Kidney (tissue), 22 donors: ENCODE measurements at places on chromosomes 12 and 14.

DNA sequence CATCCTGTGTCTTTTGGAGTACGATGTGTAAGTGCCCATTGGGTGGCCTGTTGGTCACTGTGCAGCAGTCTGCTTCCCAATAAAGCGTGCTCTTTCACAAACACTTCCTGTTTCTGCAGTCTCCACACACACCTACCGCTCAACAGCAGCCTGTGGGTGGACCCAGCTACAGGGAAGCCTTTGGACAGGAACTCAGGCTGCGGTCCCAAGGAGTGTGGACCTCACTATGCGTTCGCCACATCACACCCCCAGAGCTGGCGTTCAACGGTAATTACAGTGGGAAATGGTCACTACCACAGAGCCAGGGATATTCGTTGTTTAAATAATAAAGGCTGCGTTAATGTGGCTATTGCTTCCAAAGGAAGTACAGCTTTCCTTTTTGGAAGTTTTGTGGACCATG lies 16.2 kb downstream of the PSMC1 start:
- no peak for DNase-seq

- no peak for DNase-seq
These were observed 13.1 kb upstream of the MYL2 start for GRCh38 chr12:110933326-110933974.

DNA sequence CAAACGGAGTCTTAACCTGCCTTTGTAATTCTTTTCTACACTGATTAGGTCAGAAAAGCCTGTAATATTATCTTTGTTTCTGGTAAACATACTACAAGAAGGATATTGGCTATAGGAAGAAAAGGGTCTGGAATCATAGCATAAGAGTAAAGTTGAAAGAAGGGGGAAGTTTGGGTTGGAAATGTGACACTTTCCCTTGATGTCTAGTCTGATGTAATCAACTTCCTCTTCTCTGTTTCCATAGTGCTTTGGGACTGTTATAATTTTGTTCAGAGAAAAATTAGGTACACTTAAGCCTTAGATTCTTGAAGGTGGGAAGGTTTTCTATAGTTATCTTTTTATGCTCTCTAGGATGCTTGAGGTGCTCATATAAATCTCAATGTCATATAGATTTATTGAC lies 322.2 kb downstream of the AEBP2 start:
- DNase-seq, result no peak

DNA sequence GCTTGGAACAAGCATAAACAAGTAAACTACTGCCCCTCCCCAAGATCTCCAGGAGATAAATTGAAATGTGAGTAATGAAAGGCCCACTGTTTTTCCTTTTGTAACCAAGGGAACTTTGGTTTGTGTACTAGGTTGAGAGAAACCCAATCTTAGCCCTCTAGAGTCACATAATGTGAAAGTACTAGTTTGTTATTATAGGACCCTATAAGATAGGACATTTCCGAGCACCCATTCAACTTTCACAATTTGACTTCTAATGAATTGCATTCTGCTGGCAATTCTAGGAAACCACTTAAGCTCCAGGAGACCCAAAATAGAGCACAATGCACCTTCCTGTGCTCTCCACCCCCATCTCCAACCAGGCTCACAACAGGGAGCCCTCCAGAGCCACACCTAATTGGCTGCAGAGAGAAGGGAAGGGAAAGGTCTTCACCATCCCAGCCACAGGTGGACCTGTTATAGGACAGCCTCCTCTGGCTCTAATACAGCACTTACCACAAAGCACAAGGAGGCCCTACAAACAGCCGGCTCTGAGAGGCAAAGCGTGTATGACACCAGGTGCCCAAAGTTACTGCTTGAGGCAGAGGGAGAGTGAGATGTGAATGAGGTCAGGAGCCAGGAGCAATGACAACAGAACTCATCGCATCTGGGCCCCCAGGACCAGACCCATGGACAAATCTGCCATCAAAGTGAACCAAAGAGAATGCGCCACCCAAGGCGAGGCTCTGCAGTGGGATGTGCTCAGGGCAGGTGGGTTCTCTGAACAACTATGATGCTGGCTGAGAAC lies 163.3 kb upstream of the NTF3 start:
- peak; percentile 39 for DNase-seq

GRCh38 chr14:21068521-21069387 lies 1.4 kb upstream of the ARHGEF40 start:
- DNase-seq, result peak; percentile 92

DNA sequence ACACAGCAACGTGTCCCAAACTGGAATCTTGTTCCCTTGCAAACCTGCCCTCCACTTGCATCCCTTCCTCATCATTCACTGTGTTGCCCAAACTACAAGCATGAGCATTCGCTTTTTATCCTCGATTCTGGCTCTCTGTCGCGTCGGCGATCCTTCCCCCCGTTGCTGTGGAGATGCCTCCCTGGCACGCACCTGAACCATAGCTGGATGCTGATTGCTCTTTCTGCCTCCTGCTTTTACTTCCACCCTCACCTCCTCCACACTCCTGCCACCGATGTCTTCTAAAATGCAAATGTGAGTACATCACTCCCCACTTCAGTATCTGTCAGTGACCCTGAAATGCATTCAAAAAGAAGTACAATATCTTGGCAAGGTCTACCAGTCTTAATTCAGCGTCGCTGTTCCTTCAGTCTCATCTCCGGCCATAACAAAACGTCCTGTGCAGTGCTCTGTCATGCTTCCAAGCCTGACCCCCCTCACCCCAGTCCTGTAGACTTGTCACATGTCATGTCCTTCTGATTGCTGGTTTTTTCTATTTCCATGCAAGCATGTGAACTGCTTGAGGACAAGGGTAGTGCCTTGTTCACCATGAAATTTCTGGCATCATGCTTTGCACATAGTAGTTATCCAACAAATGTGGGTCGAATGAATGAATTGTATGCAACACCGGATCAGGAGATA lies 2.5 kb upstream of the PPP2R5C start:
- no peak for DNase-seq

GRCh38 chr12:13811061-13811460 lies 170.3 kb downstream of the GRIN2B start:
- no peak for DNase-seq

DNA sequence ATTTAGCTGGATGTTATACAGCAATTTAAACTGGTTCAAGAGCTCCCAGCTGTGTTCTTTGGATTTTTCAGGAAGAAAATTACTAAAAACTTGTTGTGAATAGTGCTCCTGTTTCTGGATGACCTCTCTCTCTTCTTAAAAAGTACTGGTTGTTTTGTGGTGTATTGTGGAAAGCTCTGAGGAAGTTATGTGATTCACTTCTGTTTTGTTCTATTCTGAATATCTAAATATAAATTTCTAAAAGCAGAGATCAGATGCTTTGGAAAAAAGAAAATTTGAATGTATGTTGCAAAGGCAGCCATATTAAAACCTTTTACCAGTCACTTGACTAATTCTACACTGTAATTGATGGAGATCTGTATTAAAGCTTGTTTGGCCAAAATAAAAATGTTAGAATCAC lies 3.4 kb upstream of the C3AR1 start:
- no peak for DNase-seq

DNA sequence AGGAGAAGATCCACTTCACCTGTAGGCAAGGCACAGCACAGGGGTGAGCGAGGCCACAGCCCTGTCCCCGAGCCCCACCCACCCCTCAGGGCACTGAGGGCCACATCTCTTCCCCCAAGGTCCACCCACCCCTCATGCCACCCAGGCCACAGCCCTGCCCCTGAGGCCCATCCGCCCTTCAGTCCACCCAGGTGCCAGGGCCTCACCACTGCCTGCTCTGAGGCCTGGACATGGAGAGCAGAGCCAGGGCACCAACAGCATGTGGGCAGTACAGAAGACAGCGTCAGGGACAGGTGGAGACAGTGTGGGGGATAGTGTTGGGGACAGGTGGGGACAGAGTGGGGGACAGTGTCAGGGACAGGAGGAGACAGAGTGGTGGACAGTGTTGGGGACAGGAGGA lies 138.3 kb downstream of the TMEM121 start:
- no peak for DNase-seq

DNA sequence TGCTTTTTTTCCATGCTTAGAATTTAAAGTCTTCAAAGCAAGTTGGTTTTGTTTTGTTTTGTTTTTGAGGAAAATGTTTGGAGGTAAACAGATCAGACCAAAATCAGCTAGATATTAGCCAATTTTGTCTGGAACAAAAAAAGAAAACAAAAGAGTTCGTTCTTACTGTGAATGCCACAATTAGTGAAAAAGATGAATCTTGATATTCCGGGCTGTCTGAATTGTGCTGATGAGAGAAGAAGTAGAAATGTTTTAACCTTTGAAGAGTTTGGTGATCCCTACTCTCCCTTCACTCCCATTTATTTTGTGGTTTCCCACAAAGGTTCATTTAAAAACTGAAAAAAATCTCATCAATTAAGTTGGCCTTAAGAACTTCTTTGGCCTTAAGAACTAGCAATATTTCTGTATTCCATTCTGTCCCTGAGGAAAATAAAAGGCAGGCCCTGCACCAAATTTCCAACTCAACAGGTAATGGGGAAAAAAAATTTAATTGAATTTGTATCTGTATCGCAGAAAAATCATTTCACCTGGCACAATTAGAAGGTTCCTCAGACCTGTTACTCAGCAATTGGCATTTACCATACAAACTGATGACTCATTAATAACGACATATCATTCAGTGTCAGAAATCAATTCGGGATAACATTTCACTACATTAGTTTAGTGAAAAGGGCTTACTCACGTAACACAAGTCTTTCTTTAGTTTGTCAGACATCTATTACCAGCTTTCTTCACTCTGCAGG lies 562 bp upstream of the GLIPR1L2 start:
- no peak for DNase-seq

DNA sequence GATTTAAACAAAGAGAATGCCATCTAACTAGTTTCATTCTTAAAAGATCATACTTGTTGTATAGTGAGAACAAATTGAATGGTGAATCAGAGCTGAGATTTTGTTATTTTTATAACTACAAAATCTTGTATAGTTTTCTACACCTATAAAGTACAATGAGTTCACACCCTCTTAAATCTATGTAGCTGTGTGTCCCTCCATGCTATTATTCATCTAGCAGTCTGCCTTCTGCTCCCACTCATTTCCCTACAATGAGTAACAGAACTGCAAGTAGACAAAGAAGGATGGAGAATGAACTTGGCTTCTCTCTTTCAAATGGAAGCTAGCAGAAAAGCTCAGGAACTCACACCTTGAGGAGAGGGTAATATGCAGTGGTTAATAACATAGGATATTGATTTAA lies 7.1 kb downstream of the IFNG-AS1 start:
- no peak for DNase-seq

GRCh38 chr12:54432815-54433164 lies 13.7 kb upstream of the ITGA5 start:
- DNase-seq, result no peak

DNA sequence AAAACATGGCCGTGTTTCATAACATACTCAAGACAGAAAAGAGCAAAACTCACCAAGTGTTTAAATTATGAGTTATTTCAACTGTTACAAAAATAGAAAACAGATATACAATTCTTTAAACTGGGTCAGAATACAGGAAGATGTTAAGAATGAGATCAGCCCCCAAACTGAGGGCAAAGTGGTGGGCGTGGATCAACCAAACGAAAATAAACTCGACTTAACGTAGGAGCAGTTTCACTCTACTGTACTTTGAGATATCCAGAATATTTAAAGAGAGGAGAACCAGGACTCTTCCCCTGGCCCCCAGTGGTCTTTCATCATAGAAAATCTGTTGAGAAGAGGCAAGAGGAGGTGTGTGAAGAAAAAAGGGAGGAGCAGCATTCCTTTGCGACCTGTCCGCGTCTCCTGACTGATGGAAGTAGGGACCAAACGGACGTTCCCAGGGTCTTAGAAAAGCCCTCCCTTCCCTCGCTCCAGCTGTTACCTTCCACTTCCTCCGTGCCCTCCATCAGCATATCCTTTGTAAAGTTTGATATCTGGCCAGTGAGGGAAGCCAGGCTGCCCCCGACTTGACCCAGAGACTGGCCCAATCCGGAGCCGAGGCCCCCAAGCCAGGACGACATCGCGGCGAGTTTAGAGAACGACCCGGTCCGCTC lies 668 bp downstream of the TRIP11 start:
- peak; percentile 91 for DNase-seq
